ENCODE measurements at places on chromosomes 3 and 15.
A peak's percentile ranks its signal among the peaks of the same experiment; 100 is the strongest.

GRCh38 chr3:18237251-18238005 lies 187.7 kb downstream of the SATB1 start:
- no peak for DNase-seq

GRCh38 chr3:23085261-23085660 lies 117.9 kb upstream of the UBE2E2 start:
- no peak for DNase-seq

DNA sequence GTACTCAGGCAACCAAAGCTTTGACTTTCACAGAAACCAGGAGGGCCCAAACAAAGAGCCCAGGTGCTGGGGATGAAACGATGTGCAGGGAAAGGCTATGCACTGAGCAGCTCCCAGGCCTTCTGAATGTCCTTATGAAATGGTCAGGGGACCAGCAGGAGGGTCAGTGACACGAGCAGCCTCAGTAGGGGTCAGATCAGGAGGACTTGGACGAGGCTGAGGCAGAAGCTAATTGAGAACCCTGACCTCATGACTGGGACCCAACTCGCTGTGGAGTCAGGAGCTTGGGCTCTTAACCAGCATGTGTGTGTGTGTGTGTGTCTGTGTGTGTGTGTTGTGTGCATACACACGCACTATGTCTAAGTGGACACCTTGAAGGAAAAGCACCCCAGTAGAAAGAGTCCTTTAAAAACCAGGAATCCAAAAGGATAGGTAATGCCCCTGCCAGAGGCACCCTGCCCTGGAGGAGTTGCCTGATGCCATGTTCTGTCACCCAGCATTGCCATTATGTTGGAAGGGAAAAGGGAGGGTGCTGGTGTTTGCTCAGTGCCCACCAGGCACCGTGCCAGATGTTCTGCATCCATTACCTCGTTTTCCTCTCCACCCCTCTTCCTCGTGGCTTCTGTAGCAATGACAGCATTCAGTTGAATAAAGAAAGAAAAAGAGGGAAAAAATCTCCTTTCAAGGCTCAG lies 50.9 kb downstream of the CORO2B start:
- DNase-seq, result no peak

DNA sequence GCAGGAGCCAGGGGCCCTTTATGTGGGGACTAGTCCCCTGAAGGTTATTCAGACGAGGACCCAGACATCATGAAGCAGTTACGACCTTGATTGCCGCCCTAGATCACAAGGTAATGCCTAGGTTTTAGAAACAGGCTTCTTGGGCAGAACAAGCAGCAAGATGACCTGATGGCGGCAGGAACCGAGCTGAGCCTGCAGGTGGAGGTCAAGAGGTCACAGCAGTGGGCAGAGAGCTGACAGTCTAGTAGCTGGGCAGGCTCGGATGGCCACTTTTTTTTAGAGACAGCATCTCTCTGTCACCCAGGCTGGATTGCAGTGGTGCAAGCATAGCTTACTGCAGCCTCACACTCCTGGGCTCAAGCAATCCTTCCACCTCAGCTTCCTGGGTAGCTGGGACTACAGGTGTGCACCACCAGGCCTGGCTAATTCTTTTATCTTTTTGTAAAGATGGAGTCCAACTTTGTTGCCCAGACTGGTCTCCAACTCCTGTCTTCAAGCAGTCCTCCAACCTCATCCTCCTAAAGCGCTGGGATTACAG lies 83.5 kb upstream of the ABHD17C start:
- DNase-seq, result no peak

DNA sequence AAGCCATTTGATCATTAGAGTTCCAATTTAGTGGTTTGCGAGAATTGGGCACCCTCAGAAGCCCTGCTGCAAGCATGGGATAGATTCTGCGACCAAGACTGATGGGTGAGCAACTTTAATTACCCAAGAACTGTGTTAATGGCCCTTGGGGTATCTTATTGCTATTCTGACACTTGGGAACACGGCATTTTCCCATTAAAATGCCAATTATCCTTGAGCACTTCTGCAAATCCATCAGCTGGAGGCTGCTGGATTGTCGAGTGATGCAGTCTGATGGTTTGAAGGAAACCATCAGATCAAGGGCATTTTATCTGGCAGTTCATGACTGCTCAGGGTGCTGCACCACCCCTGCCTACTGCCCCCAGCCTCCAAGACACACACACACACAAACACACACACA lies 183.6 kb upstream of the PROK2 start:
- no peak for DNase-seq

DNA sequence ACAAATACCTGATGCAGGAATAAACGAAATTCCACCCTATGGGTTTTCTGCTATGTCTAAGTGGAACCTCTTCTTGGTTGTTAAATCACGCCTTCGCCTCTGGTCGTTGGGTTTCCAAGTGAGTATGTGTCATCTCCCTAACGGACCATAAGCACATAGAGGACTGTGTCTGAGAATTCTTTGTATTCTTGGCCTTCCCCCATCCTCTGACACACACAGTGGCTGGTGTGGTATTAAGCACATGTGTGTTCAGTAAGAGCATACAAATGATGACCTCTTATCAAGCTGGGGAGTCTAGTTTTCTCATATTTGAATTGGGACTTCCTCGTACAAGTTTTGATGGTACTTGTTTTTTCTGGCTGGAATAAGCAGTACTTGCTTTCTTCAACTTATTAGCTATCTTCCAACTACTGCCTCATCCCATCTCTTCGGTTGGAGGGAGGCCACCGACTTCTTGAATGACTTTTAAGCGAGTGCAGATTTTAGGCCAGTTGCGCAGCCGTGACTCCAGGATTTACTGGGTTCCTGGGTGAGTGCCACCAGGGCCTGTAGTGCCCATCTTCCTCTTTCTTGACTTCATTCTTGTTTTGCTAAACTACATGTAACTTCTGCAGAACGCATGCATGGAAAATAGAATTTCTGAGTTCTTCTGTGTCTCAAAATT lies 240.2 kb downstream of the ADAMTS17 start:
- DNase-seq, result no peak

- DNase-seq, result peak; percentile 55
Observed at GRCh38 chr15:40217166-40217824, 21.6 kb upstream of the PAK6 start.

- no peak for DNase-seq
Observed at GRCh38 chr3:42674146-42674545, 11.2 kb upstream of the KLHL40 start.

DNA sequence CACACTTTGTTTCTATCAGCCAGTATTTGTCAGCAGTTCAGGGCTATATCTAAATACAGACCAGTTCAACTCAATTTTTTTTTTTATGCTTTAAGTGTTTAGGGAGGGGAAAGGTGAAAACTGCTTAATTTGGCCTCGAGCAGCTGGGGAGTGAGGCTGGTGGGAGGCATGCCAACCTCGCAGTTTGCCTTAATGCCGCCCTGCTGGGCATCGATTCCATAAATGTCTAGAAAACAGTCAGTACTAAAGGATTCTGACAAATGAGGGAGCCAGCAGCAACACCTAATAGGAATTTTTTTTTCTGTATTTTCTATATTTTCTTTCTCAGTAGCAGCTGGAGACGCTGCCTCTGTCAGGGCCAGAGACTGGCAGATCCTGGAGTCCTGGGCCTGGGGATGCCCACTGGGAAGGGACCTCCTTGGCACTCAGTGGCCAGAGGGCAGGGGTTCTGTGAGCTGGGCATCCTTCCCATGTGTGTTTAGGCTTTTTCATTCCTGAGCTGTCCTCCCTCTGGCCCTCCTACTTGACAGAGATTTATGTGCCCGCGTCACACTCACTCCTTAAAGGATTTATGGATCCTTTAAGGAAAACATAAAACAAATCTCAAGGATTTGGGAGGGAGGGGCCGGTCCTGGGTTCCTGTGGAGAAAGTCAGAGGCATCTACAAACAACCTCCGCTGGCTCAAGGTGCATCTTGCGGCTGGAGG lies 117.8 kb downstream of the WNT5A start:
- no peak for DNase-seq

GRCh38 chr15:92878593-92879053 lies 21.5 kb upstream of the CHD2 start:
- DNase-seq, result no peak

GRCh38 chr3:190616637-190617036 lies 102.8 kb downstream of the IL1RAP start:
- DNase-seq, result no peak

- no peak for DNase-seq
Observed at GRCh38 chr15:101264911-101265641, 12.2 kb downstream of the SELENOS start.

GRCh38 chr15:73914145-73914544 lies 12.1 kb upstream of the LOXL1 start:
- no peak for DNase-seq

DNA sequence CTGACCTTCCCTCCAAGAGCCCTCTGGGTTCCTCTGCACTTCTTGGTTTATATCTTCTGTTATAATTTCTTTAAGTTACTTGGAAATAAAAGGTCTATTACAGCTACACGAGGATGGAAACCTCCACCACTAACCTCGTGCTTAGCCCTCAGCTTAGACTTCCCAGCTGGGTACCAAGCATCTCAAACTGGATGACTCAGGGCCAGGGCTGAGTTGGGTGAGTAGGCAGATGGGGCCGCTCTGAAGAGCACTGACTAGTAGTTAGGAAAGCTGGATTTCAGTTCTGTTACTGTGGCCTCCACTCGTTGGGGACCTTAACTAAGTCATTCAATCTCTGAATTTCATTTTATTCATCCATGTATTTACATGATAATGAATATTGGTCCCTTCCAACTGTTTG lies 1036.6 kb downstream of the IGSF11 start:
- DNase-seq, result no peak

DNA sequence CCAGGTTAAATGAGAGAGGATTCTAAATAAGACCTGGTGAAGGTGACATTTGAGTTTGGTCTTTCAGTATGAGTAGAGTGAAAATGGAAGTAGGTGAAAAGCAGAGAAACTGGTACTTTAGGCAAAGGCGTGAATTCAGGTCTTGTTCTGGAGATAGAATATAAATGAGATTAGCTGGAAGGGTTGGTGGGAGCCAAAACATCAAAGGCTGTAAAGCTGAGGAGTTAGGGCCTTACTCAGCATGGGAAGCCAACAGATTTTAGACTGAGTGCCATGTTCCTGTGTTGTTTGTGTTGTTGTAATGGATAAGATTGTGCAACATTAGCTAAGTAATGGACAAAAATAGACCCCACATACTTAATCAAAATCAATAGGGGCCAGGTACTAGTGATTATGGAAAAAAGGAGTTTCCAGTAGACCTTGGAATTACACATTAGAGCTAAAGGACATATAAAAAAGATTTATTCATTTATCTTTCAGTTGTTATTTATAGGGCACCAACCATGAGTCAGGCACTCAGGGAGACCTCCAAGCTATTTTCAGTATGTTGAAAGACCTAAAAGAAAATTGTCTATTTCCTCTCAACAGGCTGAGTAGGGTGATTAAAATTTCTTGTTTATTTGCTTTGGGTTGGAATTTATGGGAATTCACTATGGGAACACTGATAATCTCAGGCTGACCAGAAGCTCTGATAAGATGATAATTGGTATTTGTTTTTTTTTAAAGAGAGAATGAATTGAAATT lies 20.8 kb downstream of the ARL14 start:
- no peak for DNase-seq

DNA sequence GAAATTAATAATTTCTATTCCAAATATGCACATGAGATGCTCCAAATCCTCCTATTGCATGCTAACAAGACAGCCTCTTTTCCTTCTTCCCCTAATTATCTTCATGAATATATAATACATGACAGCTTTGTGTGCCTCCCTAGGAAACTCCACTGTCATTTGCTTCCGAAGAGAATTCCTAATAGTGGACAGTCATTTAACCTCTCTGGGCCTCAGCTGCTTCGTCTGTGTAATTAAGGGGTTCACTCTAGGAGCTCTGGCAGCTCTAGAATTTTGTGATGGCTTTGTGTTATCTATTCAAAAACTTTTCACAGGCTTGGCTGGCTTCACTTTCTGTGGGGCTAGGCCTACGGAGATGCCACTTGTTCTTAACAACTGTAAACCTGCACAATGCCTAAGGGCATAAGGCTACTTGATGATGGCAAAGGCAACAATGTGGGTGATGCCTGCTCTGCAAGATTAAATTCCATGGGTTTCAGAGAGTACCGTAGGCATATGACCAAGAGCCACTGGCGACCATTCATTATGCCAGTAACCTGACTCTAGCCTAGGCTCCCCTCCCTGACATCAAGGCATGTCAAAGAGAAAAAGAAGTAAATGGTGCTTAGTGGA lies 333.8 kb upstream of the UMPS start:
- no peak for DNase-seq

DNA sequence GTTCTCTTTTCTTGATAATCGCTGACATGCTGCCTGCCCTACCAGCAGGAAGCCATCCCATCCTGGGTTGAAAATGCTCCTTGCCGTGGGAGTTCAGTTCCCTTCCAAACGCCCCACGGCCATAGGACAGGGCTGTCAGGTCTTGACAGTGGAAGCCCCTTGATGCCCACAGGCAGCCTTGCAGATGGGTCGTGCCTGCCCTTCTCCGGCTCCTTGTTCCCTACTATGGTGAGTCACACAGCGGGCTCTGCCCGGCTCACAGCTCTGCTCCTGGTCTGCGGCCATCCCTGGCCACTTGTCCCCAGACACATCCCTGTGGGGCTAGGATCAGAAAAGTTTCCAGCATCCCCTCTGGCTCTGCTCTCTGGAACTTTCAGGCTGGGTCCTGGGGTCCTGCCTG lies 6.2 kb upstream of the APBA2 start:
- DNase-seq, result no peak

DNA sequence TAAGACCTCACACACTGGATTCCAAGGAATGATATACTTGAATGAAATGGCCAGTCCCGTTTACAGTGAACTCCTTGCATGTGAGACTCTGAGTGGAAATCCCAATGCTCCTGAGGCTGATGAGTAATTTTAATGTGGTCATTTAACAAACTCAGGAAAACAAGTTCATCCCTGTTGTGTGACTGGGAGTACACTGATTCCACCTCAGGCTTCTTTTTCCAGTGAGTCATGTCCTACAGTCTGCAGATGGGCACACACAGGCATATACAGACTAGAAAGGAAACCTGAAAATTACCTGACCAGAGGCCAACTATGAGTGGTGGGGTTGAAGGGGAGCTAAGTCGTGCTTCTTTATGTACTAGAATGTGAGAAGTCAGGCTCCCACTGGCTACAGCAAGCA lies 5.8 kb downstream of the SQOR start:
- no peak for DNase-seq

- no peak for DNase-seq
Observed at GRCh38 chr3:55330756-55331155, 156.3 kb downstream of the WNT5A start.

- no peak for DNase-seq
Observed at GRCh38 chr3:101836652-101837598, 12.4 kb upstream of the NFKBIZ start.

GRCh38 chr15:56369234-56369633 lies 4.0 kb downstream of the TEX9 start:
- DNase-seq, result no peak

- no peak for DNase-seq
Observed at GRCh38 chr15:88312941-88313579, 56.5 kb upstream of the NTRK3 start.

Measured in stimulated activated CD4-positive, alpha-beta T cell treated with anti-CD3 and anti-CD28 coated beads, Interleukin-4, amount 100 ng/mL, for 24 hours (primary cell).